Left ventricle myocardium inferior (tissue), 1 donor: ENCODE measurements at places on chromosomes 5 and 9. TPM values are rescaled to one million over a fixed set of nuclear protein-coding genes. Genes with fewer than 3 reads are reported as not detected.

The RGS7BP gene
- 3.6 TPM for total RNA-seq

The ERCC6L2 gene
- total RNA-seq = 21.7 TPM

The F2RL2 gene
- total RNA-seq = 0.22 TPM

The GPR21 gene
- total RNA-seq = 0.58 TPM

The IL9 gene
- total RNA-seq = not detected

The SSNA1 gene
- total RNA-seq = 72.3 TPM

GRCh38 chr9:108162664-108163063 lies 673.1 kb upstream of the KLF4 start:
- no peak for DNase-seq
- no peaks in the 10 kb centered on the region for H3K27me3 ChIP-seq
- H3K4me3 ChIP-seq = no peak overlapping the region
- H3K36me3 ChIP-seq = no peaks in the 10 kb centered on the region
- H3K27ac ChIP-seq = no peak overlapping the region

GRCh38 chr9:127159325-127159801 lies 36.9 kb upstream of the ANGPTL2 start:
- no peak overlapping the region for H3K27ac ChIP-seq
- no peak overlapping the region for H3K4me3 ChIP-seq
- DNase-seq = no peak
- H3K36me3 ChIP-seq = no peaks in the 10 kb centered on the region
- H3K27me3 ChIP-seq = no peaks in the 10 kb centered on the region
- H3K4me1 ChIP-seq = peaks cover 47% of the 10 kb centered on the region

GRCh38 chr5:56078278-56079156 lies 83.8 kb upstream of the IL6ST start:
- H3K4me1 ChIP-seq = peaks cover 33% of the 10 kb centered on the region
- DNase-seq = peak; percentile 47
- H3K27me3 ChIP-seq = peaks cover 4% of the 10 kb centered on the region
- no peak overlapping the region for H3K4me3 ChIP-seq

GRCh38 chr9:109141375-109141774 lies 21.6 kb upstream of the TMEM245 start:
- no peaks in the 10 kb centered on the region for H3K27me3 ChIP-seq
- no peaks in the 10 kb centered on the region for H3K4me1 ChIP-seq

- H3K4me1 ChIP-seq = peaks cover 85% of the 10 kb centered on the region
- H3K27me3 ChIP-seq = no peaks in the 10 kb centered on the region
- no peak for DNase-seq
- H3K27ac ChIP-seq = peak overlapping the region; percentile 64
- no peaks in the 10 kb centered on the region for H3K36me3 ChIP-seq
- H3K4me3 ChIP-seq = no peak overlapping the region
Observed at GRCh38 chr9:93585259-93585658, 8.9 kb downstream of the PHF2 start.

- DNase-seq = no peak
- no peak overlapping the region for H3K4me3 ChIP-seq
- no peaks in the 10 kb centered on the region for H3K36me3 ChIP-seq
- no peaks in the 10 kb centered on the region for H3K4me1 ChIP-seq
- H3K27me3 ChIP-seq = peaks cover 54% of the 10 kb centered on the region
Observed at GRCh38 chr5:178086266-178086665, 27.1 kb upstream of the N4BP3 start.

DNA sequence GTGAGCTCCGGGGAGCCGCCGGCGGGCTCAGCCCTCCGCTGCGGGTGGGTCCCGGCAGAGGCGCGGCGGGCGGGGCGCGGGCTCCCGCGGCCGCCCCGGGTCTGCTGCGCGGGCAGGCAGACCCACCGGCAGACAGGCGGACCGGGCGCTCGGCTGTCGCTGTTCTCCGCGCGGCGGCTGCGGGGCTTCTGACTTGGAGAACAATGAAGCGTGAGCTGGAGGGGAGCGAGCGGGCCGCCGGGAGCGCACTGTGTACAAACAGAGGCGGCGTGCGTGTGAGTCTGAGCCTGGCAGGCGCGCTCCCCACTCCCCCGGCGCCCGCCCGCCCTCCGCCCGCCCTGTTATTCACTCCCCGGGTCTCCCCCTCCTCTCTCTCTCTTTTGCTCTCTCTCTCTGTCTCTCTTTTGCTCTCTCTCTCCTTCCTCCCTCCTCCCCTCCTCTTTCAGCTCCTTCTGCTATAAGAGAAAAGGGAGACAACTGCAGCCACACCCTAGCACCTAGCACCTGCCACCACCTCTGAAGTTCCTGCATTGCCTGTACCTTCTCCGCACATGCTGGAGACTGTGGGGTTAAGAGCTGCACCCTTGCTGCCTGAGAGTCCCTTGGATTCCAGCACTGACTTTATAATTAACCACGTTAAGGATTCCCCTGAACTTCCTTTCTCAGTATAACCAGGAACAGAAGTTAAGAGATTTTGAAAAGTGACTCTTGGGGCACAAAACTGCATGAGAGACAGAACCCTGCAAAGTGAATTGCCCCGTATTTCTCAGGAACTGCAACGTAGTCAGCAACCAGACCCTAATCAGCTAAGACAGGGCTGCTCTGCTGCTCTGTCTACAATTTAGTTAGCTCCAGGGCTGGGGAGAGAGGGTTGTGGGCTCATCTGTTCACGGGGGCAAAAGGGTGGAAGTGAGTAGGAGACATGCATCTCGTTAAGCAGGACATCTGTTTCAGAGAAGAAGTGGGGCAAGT lies at the start of gene EDIL3:
TSS of gene EDIL3 (minus strand) at position 277 of the 972 bp plus-strand sequence. CDS start 506 bp downstream, outside the sequence.
- no peak within 1 kb of the TSS for H3K27ac ChIP-seq
- DNase-seq = no peak
- H3K4me1 ChIP-seq = peaks cover 34% of the 10 kb centered on the region
- peaks cover 62% of the 10 kb centered on the region for H3K27me3 ChIP-seq
- H3K4me3 ChIP-seq = peak within 1 kb of the TSS; percentile 67

DNA sequence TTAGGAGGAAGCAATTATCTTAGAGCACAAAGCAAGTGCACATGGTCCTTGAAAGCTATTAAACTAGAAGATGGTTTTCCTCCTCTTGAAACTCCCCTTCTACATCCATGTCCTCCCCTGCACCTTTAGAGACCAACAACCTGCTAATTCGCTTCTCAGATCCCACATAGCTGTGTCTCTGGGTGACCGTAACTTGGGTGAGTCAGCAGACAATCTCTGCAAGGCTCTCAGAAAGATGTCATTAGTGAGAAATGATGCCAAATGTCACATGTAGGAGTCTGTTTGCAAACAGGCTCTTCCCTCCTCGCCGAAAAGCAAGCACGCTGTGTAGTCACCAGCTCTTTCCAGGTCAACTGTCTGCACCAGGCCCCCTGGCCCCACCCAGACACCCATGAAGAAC lies 291.8 kb downstream of the SLIT3 start:
- peaks cover 7% of the 10 kb centered on the region for H3K4me1 ChIP-seq
- no peak for DNase-seq
- H3K27ac ChIP-seq = no peak overlapping the region
- H3K27me3 ChIP-seq = peaks cover 5% of the 10 kb centered on the region

DNA sequence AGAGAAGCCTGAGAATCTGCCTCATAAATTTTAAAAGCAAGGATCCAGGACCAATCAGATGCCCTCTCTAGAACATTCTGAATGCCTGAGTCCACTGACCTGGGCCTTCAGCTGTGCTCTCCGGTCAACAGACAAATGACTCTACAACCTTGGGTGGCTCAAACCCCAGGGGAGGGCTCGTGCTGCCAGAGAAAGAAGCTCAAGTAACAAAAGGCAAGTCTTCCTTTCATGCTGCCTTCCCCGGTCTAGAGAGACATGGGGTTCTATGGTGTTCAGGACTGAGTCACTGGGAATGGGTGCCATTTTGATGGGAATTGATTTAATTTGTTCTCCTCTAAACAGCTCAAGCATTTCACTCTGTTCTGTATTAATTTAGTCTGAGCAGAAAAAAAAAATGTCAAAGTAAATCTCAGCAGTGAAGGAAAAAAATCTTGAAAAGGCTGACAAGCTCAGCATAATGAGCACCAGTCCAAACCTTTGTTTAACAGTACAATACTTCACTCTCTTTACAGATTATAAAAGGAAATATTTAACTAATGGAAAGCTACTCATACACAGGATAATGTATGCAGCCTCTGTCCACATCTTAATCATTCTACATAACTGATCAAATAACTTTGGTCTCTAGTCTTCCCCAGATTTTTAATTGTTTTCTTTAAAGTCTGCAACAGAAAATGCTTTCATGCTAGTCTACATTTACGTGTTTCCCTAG lies 191.0 kb downstream of the GLIS3 start:
- peak; percentile 25 for DNase-seq
- peaks cover 22% of the 10 kb centered on the region for H3K4me1 ChIP-seq
- H3K4me3 ChIP-seq = no peak overlapping the region
- H3K27ac ChIP-seq = peak overlapping the region; percentile 40
- no peaks in the 10 kb centered on the region for H3K36me3 ChIP-seq

- peaks cover 70% of the 10 kb centered on the region for H3K4me1 ChIP-seq
- H3K27ac ChIP-seq = peak overlapping the region; percentile 69
- no peak for DNase-seq
- peaks cover 4% of the 10 kb centered on the region for H3K36me3 ChIP-seq
- H3K4me3 ChIP-seq = no peak overlapping the region
- H3K27me3 ChIP-seq = no peaks in the 10 kb centered on the region
Observed at GRCh38 chr5:41418220-41419031, 92.0 kb downstream of the PLCXD3 start.

DNA sequence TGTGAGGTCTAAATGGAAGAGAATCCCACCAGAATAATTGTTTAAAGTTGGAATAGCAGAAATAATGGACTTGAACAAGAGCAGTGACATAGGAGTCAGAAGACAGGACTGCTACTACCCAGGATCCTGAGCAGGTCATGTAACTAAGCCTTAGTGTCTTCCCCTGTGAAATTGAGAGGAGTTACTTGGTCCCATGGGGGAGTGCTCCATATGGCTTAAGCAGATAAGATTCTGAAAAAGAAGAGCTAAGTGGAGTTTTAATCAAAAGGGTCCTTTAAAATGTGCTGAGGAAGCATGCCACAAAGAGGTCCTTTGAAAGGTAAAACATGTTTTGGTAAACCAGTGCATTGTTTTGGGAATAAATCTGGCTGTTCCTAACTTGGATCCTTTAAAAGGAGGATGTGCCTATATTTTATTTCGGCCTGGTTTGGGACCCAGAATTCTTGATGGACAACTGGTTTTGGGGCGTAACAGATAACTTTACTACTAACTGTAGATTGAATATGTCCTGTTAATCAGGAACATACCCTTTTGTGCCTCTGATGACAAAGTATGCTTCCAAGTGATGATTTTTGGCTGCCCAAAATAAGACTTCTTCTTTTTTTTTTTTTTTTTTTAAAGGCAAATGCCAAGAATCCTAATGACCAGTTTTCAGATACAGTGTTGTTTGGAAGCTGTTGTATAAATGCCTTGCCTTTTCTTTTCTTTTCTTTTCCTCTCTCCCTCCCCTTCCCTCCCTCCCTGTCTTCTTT lies 5.7 kb downstream of the RCL1 start:
- no peak overlapping the region for H3K4me3 ChIP-seq
- no peaks in the 10 kb centered on the region for H3K36me3 ChIP-seq
- peaks cover 41% of the 10 kb centered on the region for H3K4me1 ChIP-seq
- no peaks in the 10 kb centered on the region for H3K27me3 ChIP-seq

GRCh38 chr9:123390337-123391135 lies 34.5 kb downstream of the CRB2 start:
- no peaks in the 10 kb centered on the region for H3K36me3 ChIP-seq
- DNase-seq = no peak
- H3K27ac ChIP-seq = no peak overlapping the region
- H3K27me3 ChIP-seq = no peaks in the 10 kb centered on the region

- H3K27me3 ChIP-seq = no peaks in the 10 kb centered on the region
- H3K36me3 ChIP-seq = no peaks in the 10 kb centered on the region
- DNase-seq = no peak
- H3K4me1 ChIP-seq = no peaks in the 10 kb centered on the region
- H3K4me3 ChIP-seq = no peak overlapping the region
- no peak overlapping the region for H3K27ac ChIP-seq
Observed at GRCh38 chr5:43221502-43221901, 29.5 kb downstream of the NIM1K start.

DNA sequence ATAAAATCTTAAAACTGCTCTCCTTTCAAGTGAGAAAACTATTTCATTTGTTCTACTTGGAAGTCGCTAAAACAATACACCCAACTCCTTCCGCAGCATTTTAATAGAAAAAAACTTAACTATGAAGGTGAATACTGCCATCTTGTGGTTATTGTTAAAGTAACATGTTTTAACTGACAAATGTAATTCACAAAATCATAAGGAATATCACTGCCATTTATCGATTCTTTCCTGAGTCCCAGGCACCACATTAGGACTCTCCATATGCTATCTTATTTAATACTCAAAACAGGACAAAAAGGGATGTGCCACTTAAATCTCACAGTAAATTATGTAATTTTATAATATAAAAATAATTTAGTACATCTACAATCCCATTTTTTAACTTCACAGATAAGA lies 130.5 kb upstream of the ITGA1 start:
- DNase-seq = no peak
- no peak overlapping the region for H3K4me3 ChIP-seq
- H3K4me1 ChIP-seq = peaks cover 6% of the 10 kb centered on the region
- H3K27me3 ChIP-seq = peaks cover 14% of the 10 kb centered on the region
- H3K36me3 ChIP-seq = no peaks in the 10 kb centered on the region

DNA sequence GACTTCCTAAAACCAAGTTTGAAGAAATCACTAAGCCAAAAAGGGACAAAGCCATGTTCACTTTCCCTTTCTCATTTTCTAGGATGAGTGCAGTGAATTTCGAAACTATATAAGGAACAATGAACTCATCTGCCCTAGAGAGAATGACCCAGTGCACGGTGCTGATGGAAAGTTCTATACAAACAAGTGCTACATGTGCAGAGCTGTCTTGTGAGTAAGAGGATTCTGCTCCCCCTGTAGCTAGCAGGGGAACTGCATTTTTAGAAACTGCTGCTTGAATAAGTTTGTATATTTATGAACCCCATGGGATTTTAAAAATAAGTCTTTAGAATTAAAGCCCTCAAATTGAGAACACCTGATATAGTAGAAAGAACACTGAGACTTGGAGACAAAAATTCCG lies 42.7 kb upstream of the SPINK14 start:
- no peaks in the 10 kb centered on the region for H3K27me3 ChIP-seq
- DNase-seq = no peak
- no peaks in the 10 kb centered on the region for H3K4me1 ChIP-seq
- H3K27ac ChIP-seq = no peak overlapping the region
- H3K36me3 ChIP-seq = no peaks in the 10 kb centered on the region
- H3K4me3 ChIP-seq = no peak overlapping the region
